ENCODE measurements at places on chromosomes 2 and 18.

DNA sequence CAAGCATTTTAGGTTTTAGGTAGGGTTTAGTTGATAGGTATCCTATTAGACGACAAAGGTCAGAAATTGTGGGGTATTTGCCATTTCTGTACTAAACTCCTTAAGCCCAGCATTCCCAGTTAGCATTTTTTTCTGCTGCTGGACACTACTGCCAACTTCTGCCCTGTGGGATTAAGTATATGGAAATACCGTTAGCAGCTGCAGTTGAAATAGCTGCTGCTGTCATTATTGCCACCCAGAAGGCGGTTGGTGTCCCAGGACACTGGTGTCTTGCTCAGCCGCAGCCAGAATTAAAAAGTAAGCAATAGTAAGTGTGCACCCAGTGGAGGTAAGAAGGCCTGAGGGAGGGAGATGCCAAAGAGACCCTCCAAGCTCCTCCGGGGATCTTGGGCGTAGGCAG lies 1.9 kb upstream of the UXS1 start:
- DNase-seq, result no peak

DNA sequence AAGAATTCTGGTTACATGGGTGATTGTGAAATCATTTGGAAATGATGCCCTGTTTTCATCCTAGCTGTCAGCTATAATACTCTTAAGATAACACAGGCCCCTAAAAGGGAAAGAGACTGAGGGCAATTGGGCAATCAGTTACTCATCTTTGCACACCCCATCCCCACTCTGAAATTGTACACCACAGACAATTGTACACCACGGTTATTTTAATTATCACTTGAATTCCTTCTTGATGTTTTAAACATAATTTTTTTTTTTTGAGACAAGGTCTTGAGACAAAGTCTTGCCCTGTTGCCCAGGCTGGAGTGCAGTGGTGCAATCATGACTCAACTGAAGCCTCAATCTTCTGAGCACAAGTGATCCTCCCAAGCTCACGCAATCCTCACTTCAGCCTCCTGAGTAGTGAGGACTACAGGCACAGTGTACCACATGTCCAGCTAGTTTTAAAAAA lies 862.4 kb upstream of the ACVR2A start:
- no peak for DNase-seq

DNA sequence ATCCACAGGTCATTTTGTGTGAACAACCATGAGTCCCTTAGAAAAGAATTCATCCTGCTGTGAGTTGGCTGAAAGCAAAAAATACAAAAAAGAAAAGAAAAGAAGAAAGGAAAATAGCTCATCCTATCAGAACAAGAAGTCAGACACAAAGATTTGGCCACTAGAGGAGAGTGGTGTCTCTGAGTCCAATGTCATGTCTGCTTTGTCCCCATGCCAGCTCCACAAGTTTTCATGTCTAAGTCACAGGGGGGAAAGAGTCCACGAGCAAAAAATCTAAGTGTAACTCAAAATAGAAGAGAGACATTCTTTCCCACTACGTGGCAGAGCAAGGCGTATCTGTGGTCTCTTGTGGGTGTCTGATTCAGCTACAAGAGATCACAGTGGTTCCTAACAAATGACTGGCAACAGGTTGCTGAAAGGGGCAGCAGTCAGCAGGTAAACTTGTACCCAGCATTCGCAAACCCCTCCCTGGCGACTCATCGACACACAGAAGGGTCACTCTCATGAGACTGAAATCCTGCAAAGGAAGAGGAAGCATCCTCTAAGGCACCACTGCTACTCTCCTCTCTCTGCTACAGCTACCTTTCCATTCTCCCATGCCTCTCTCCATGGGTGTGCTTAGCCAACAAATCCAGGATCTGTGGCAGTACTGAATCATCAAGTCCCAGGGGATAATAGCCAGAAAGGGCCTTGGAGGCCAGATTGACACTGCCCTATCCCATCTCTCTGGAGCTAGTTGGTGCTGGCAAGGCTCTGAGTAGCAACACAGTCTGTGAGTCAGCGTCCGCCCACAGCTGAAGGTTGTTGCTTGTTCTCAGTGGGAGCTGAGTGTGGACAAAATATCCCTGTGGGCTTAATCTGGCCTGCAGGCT lies 123.0 kb upstream of the SLC39A10 start:
- DNase-seq, result no peak

DNA sequence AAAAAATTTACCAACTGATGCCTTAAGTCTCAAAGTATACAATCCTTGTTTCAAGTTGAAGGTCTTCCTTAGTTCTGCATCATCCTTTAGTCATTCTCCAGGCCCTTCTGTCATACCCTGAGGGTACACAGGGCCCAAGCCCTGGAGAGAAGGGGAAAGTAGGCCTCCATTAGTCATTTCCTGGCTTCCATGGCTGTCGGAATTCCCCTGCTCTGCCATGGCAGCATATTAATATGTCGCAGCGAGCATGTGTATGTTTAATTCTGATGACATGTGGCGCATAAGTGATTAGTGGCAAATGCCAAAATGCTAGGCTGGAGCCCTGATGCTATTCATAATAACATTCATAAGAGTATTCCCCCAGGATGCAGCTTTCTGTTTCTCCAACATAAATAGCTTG lies 22.1 kb downstream of the GPR39 start:
- DNase-seq, result no peak

DNA sequence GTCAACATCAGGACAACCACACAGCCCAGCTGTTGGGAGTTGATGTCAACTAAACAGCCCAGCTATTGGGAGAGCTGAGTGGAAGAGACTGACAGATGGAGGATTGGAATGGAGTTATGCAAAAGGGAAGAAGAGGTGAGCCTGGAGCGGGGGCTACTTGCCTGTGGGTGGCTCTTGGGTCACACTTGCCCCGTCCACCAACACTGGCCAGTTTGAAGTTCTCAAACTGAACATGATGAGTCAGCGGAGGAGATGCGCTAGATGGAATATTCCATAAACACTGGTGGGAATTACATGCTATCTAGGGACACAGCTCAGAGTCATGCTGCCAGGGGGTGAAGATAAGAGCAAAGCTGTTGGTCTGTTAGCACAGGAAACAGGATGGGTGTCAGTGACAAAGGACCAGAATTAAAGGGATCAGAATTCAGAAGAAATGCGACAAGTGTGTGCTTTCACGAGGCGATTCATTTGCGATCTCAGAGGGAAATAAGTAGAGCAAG lies 33.2 kb upstream of the AGAP1 start:
- no peak for DNase-seq

- DNase-seq, result no peak
Observed at GRCh38 chr2:67880291-67880761, 182.5 kb downstream of the C1D start.

All from NCI-H774 (cell line).